ENCODE measurements at places on chromosomes 2 and 18.

GRCh38 chr18:45755934-45756333, 32.0 kb downstream of the SLC14A1 start:
- DNase-seq, result no peak
- H3K4me1 ChIP-seq, result peaks cover 5% of the 10 kb centered on the region
- no peaks in the 10 kb centered on the region for H3K36me3 ChIP-seq
- H3K27ac ChIP-seq, result no peak overlapping the region
- no peak overlapping the region for H3K4me3 ChIP-seq

DNA sequence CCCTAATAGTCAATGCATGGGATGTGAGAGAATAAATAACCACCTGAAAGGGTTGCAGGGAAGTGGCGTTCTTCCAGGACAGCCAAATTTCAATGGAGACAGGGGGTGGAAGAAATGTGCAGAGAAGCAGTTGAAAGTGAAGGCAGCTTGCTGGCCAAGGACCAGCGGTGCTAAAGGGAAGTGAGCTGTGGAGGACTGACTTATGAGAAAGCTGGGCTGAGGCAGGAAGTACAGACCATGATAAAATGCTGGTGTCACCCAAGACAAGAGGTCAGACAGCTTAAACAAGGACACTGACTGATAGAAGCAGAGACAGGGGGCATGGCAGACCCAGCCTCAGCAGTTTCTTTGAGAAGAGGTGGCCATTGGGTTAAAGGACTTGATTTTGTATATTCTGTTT, 106.7 kb downstream of the DTNB start:
- peak overlapping the region; percentile 55 for H3K4me3 ChIP-seq
- H3K36me3 ChIP-seq, result peaks cover 3% of the 10 kb centered on the region
- H3K27ac ChIP-seq, result no peak overlapping the region
- no peak for DNase-seq
- peaks cover 12% of the 10 kb centered on the region for H3K4me1 ChIP-seq

DNA sequence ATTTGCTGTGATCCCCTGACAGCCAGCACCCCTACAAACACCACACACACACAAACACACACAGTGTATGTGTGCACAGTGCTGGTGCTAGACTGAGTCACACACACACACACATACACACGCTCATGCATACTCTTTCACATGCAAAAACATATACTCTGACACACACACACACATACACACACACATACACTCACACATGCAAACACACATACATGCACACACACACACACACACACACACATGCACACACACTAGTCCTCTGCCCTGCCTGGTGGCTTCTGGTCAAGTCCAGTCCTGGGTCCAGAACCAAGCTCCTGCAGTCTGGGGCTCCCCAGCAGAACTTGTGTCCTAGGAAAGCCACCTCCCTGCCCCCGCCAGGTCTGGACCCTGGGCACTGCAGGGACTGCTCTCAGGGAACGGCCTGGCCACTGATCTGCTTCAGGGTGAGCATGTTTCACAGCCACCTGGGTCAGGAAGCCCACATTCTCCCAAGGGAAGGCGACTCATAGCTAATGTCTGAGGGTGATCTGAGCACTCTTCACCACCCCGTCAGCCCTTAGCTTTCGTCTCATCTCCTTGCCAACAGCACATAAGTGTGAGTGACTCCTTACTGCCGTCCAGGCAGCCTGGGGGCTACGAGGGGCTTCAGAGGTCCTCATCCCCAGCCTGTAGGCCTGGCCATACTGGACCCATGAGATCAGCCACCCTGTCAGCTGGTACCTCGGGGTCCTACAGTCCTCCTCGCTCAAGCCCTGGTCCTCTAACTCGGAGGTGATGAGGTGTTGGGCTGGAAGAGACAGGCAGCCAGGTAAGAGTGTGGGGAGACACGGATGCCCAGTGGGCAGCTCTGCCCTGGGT, 88.1 kb downstream of the MCFD2 start:
- DNase-seq, result no peak
- peaks cover 7% of the 10 kb centered on the region for H3K4me1 ChIP-seq
- H3K27ac ChIP-seq, result no peak overlapping the region
- H3K4me3 ChIP-seq, result no peak overlapping the region

GRCh38 chr2:113240915-113241911, 37.5 kb downstream of the PAX8 start:
- no peaks in the 10 kb centered on the region for H3K36me3 ChIP-seq
- H3K4me3 ChIP-seq, result no peak overlapping the region
- peak overlapping the region; percentile 14 for H3K27ac ChIP-seq
- H3K27me3 ChIP-seq, result peaks cover 3% of the 10 kb centered on the region
- peaks cover 20% of the 10 kb centered on the region for H3K4me1 ChIP-seq
- no peak for DNase-seq

GRCh38 chr2:43482961-43483360, 112.9 kb downstream of the THADA start:
- peak overlapping the region; percentile 30 for H3K4me3 ChIP-seq
- DNase-seq, result no peak

DNA sequence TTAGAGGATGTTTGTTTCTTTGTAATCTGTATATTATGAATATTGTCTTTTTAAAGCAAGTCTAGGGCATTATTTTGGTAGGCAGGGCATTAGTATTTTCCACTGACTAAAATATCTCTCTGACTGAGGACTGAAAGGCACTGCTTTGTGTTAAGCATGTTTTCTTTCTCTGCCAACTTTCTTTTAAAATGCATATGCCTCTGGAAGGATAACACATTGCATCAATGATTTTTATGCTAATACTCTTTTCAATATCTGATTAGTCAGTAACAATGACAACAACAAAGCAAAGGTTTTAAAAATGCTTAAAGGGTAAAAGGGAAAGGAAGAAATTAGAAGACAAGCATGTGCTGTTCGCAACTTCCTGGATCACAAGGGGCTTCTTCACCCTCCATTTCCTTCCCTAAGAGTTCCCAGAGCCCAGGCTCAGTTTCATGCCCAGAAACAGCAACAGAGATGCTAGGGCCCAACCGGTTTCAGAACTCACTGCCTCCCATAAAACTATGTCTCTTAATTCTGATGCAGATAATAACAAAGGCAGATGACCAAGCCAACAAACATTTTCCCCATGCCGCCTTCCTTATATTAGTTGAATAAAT, 786.8 kb upstream of the ACVR2A start:
- DNase-seq, result no peak
- no peaks in the 10 kb centered on the region for H3K36me3 ChIP-seq
- no peak overlapping the region for H3K4me3 ChIP-seq
- no peaks in the 10 kb centered on the region for H3K4me1 ChIP-seq
- no peak overlapping the region for H3K27ac ChIP-seq

- H3K4me3 ChIP-seq, result no peak overlapping the region
- H3K36me3 ChIP-seq, result peaks cover 2% of the 10 kb centered on the region
- H3K4me1 ChIP-seq, result peaks cover 16% of the 10 kb centered on the region
- H3K27ac ChIP-seq, result no peak overlapping the region
Observed at GRCh38 chr2:8528863-8529262, 153.0 kb upstream of the ID2 start.

- no peaks in the 10 kb centered on the region for H3K27me3 ChIP-seq
- H3K27ac ChIP-seq, result peak overlapping the region; percentile 82
- no peaks in the 10 kb centered on the region for H3K36me3 ChIP-seq
- peak; percentile 9 for DNase-seq
Observed at GRCh38 chr18:62744076-62744968, 29.0 kb downstream of the PHLPP1 start.

DNA sequence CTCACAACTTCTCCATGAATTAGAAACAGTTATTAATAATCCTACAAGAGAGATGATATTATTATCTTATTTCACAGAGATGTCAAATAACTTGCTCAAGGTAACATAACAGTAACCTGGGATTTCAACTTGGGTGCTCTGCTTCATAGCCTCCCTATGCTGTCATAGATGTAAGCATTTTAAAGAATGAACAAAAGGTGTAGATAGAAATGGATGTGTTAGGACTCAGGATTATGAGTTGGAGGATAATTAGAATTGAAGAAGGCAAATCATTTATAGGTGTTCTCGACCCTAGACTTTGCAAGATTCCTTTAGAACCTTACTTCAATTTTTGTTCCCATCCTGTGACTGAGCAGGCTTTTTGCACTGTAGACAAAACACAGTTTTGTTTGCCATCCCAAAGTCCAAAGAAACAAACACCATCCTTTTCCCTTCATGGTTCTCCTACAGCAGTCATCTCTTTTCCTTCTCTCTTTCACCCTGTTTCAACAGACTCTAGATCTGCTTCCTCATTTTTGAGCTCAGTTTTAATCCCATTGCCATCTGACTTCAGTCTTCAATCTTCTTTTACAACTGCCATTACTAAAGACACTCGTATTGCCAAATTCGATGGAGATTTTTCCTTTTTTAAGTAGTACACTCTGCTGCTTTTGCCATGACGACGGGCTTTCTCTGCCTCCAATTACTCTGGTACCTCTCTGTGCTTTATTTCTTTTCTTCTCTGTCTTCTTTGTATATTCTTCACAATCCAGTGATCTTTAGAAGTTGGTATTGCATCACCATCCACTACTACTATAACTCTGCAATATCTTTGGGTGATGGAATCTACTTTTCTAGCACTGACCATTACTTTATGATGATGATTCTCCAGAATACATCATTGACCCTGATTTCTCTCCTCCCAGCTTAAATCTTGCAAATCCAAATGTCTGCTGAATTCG, 4.5 kb downstream of the HNMT start:
- no peak overlapping the region for H3K27ac ChIP-seq
- no peaks in the 10 kb centered on the region for H3K4me1 ChIP-seq
- H3K36me3 ChIP-seq, result no peaks in the 10 kb centered on the region
- H3K27me3 ChIP-seq, result peaks cover 4% of the 10 kb centered on the region
- no peak for DNase-seq

GRCh38 chr2:107588181-107588580, 238.5 kb upstream of the RGPD4 start:
- H3K4me1 ChIP-seq, result no peaks in the 10 kb centered on the region
- H3K27me3 ChIP-seq, result no peaks in the 10 kb centered on the region
- no peak for DNase-seq
- H3K4me3 ChIP-seq, result no peak overlapping the region
- H3K27ac ChIP-seq, result no peak overlapping the region

DNA sequence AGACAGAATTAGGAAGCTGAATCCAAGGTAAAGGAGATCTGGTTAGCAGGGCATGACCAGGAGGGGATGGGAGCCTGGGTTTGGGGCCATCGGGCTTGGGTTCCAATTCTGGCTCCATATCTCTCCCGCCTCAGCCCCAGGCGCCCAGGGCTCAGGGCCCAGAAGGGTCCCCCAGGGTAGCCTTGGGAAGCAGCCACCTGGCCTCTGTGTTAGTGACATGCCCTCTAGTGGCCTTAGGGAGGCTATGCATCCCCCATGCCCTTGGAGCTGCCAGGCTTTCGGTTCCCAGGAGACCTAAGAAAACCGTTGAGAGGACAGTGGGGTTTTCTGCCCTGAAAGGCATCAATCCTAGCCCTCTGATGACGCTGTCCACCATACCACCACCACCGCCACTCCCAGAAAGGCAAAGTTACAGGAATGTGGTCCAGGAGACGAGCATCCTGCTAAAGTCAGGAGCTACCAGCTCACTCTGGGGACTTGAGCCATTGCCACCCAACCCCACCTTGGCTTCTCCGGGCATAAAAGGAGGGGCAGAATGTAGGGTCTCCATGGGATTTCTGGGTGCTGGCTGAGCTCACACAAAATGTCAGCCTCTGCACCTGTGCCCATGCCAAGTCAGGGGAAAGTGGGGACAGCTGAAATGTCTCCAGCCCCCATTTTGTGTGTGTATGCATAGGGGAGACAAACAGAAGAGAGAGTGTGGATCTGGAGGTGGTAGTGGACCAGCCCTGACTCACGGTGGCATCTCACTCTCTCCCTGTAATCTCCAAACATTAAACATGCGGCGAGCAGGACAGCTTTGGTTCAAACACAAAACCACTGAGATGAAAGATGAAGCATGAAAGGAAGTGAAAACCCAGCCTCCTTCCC, 56.5 kb downstream of the EMX1 start:
- H3K4me3 ChIP-seq, result no peak overlapping the region
- H3K4me1 ChIP-seq, result no peaks in the 10 kb centered on the region
- H3K27ac ChIP-seq, result no peak overlapping the region
- H3K27me3 ChIP-seq, result peaks cover 4% of the 10 kb centered on the region
- peaks cover 5% of the 10 kb centered on the region for H3K36me3 ChIP-seq
- peak; percentile 21 for DNase-seq

- H3K27ac ChIP-seq, result no peak overlapping the region
- no peaks in the 10 kb centered on the region for H3K27me3 ChIP-seq
- H3K4me3 ChIP-seq, result no peak overlapping the region
- DNase-seq, result no peak
- peaks cover 3% of the 10 kb centered on the region for H3K4me1 ChIP-seq
Observed at GRCh38 chr2:106117882-106118684, 76.0 kb downstream of the UXS1 start.

GRCh38 chr2:201808027-201808426, 1.7 kb downstream of the CDK15 start:
- H3K36me3 ChIP-seq, result no peaks in the 10 kb centered on the region
- peaks cover 2% of the 10 kb centered on the region for H3K4me1 ChIP-seq
- DNase-seq, result no peak
- no peak overlapping the region for H3K4me3 ChIP-seq
- peaks cover 13% of the 10 kb centered on the region for H3K27me3 ChIP-seq
- no peak overlapping the region for H3K27ac ChIP-seq

DNA sequence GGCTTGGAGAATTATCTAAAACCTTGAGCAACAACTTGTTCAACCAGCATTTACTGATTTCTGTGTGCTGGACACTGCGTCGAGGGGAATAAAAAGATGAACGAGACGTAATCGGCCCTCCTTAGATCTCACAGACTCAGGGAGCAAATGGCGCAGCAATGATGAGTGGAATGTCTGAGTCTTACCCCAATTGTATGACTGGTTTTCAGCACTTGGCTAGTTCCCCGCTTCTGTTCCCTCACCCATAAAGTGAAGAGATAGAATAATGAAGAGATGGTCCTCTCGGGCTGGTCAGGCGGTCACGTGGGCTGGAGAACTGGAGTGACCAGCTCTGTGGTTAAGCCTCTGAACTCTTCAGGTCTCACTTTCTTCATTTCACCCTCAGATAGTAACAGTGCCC, 17.3 kb upstream of the GATA6 start:
- H3K4me1 ChIP-seq, result no peaks in the 10 kb centered on the region
- DNase-seq, result no peak
- H3K4me3 ChIP-seq, result no peak overlapping the region
- no peak overlapping the region for H3K27ac ChIP-seq

DNA sequence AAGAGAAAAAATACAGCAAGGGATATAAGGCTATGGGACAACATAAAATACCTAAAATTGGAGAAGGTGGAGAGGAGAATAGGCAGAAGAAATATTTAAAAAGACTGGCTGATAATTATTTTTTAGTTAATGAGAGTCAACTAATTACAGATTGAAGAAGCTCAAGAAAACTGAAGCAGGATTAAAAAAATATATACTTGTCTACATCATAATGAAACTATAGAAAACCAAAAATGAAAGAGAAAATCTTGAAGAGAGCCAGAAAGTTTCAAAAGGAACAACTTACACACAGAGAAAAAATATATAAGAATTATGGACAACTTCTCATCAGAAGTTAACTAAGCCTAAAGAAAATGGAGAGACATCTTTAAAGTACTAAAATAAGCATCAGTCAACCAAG, 62.9 kb upstream of the APCDD1 start:
- DNase-seq, result no peak
- peaks cover 3% of the 10 kb centered on the region for H3K4me1 ChIP-seq
- peaks cover 2% of the 10 kb centered on the region for H3K27me3 ChIP-seq
- H3K36me3 ChIP-seq, result peaks cover 3% of the 10 kb centered on the region
- no peak overlapping the region for H3K27ac ChIP-seq
- H3K4me3 ChIP-seq, result no peak overlapping the region

GRCh38 chr2:103276869-103277268, 515.0 kb downstream of the TMEM182 start:
- no peak overlapping the region for H3K27ac ChIP-seq
- H3K4me1 ChIP-seq, result no peaks in the 10 kb centered on the region
- H3K27me3 ChIP-seq, result no peaks in the 10 kb centered on the region
- H3K36me3 ChIP-seq, result no peaks in the 10 kb centered on the region
- no peak overlapping the region for H3K4me3 ChIP-seq

GRCh38 chr2:11701751-11702301, 31.8 kb upstream of the NTSR2 start:
- no peak overlapping the region for H3K27ac ChIP-seq
- no peak for DNase-seq
- H3K36me3 ChIP-seq, result no peaks in the 10 kb centered on the region
- H3K4me3 ChIP-seq, result no peak overlapping the region

All from memory B cell (primary cell).